ENCODE measurements at places on chromosomes 2 and 18.

DNA sequence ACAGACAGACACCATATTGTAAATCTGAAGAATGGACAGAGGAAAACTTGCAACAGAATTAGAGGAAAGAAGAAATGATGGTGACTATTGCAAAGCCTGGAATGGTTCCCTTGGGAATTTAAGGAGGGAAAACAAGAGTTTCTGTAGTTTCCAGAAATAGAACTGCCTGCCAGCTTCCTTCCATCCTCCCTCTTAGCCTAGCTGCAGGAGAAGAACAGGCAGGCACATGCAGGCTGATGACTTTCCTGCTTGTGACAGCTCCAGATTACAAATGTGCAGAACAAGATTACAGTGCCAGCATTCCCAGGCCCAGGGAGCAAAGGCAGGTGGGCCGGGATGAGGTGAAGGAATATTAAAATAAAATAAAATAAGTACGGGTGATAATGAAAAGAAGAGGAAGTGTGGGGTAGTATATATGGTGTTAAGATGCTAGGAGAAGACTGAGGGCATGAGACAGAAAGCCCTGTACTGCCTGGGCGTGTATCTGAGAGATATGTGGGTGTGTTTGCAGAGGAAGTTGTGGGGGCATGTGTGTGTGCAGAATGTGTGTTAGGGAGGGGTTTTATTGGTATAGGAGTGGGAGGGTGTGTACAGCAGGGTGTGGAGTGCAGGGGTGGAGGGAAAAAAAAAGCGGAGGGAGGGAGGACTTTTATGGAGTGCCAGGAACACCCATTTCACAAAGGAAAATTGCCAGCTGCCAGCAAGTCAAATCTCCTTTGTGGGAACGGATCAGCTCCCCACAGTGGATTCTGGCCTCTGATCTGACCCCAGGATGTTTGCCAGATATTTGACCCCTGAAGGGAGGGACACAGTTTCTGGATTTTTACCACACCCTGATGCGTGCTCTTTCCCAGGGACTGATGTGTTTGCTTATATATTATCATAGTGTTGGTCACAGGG is 43.9 kb upstream of the NEMP2 start:
- peak; percentile 44 for DNase-seq

DNA sequence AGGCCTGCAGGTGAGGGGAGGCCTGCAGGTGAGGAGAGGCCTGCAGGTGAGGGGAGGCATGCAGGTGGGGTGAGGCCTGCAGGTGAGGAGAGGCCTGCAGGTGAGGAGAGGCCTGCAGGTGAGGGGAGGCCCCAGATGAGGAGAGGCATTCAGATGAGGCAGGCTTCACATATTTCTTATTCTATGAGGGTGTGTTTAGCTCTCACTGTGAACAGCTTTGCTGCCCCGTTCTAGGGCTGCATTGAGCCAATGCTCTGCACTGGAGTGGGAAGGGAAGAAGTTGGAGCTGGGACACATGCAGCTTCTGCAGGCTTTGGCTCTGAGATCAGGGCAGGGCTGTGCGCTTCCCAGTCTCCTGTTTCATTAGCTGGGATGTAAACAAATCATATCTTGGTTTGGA is 19.5 kb downstream of the TPO start:
- no peak for DNase-seq

- no peak for DNase-seq
Measured at GRCh38 chr2:55114082-55114481, 63.8 kb upstream of the RTN4 start.

GRCh38 chr2:239725551-239725890 is 299.6 kb downstream of the NDUFA10 start:
- no peak for DNase-seq

GRCh38 chr2:147679955-147680531 is 164.8 kb upstream of the ACVR2A start:
- peak; percentile 27 for DNase-seq

DNA sequence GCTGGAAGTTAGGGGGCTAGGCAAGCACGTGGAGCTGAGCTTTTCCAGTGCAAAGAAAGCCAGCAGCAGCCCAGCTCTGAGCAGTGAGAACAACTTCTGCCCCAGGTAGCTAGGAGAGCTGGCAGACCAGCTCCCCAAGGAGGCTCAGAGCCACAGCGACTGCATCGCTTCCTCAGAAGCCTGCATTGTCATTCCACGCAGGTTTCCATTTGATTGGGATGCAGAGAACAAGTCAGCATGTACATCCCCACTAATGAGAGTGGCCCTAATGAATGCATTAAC is 45.1 kb downstream of the C1QL2 start:
- DNase-seq = no peak

DNA sequence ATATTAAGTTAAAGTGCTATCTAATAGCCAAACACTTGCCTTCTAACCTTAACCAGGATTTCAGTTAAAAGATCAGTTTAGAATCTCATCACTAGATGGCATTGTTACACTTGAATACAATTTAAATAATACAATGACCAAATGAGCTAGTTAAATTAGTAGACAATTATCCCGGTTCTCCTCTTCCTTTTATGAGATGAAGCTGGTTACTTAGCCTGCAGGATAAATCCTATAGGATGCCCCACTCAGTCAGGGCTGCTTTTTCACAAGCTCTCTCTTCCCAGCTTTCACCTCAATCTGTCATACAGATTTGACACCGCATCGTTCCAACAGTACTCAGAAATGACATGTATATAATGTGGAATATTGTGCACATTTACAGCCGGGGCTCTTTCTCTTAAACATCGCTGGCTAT is 678.8 kb downstream of the KCNJ3 start:
- DNase-seq = no peak

- DNase-seq = no peak
Measured at GRCh38 chr2:241009191-241009590, 10.8 kb downstream of the SNED1 start.

DNA sequence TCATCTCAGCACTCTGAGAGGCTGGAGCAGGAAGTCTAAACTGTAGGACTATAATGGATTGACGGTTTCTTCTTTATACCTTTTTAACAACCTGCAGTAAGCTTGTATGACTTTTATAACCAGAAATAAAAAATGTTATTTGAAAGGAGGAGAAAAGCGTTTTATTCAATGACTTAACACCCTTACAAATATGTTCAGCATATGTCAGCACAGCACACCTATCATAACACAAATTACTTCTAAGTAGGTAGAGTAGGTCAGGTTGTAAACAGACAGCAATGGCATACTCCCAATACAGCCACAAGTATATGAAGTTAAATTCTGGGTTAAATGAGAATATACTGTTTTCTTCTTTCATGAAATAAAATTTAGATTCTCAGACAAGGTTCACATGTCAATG is 16.1 kb downstream of the RAB1A start:
- DNase-seq = no peak

DNA sequence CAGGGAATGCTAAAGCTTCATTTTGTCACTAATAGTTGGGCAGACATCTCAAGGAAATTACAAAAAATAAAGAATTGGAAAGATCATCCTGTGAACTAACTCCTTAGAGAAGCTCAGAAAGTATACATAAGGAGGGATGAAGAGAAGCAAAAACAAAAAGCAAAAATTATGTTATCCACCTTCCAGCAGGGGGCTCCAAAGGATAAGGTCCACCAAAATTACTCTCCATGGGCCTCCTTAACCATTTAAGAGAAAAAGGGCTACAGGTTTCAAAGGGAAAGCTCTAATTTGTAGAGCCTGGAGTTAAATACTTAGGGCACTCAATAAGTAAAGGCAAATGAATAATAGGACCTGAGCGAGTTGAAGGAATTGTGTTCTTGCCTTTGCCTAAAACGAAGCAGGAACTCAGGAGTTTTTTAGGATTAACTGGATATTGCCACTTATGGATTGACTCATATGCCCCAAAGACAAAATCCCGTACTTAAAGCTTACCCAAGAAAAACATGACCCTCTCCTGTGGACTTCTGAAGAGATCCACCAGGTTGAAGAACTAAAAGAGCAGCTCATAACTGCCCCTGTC is 1167.9 kb downstream of the DSC3 start:
- DNase-seq = peak; percentile 29

DNA sequence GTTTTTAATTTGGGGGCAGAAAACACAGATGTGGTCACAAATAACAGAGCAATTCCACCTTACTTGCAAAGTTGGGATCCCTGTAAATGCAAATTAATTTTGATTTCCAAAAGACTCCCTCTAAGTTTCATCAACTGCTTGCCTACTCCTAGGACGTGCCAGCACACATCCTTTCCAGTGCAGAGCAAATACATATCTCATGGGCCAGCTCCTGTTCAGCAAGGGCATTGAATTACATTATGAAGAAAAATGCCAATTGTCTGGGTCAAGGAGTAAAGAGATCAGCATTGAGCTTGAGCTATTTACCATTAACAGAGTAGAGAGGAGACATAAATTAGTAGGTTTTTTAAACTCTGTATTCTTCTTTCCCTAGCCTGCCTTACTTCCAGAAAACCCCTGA is 18.8 kb downstream of the PID1 start:
- no peak for DNase-seq

DNA sequence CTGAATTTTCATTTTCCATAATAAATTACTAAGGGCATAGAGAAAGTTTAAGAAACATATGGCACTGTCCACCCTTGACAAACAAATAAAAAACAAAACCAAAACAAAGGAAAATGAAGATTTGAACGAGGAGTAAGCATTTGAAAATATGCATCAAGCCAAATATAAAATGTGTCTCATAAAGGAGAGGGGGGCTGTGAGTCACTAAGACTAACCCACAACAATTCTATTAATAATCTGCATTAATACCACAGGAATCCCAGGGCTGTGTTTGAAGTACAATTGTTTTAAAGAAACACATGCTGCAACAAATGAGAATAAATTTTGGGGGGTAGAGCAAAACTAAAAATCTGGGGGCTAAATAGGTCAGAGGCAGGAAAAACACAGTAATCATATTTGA is 53.8 kb upstream of the STK17B start:
- DNase-seq = no peak

DNA sequence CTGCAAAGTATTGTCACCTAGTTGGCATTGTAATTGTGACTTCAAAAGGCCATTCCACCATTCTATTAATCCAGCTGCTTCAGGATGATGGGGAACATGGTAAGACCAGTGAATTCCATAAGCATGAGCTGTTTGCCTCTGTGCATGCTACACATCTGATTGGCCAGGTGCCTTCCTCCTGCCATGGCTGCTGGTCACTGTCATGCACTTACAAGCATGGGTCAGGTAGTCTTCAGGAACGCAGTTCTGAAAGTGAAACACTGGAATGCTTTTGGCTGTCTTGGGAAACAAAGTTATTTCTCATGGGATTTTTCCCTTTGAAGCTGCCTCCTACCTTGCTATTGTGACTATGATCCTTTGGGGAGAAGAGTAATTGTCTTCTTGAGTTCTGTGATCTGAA is 267.6 kb downstream of the GBX2 start:
- no peak for DNase-seq

DNA sequence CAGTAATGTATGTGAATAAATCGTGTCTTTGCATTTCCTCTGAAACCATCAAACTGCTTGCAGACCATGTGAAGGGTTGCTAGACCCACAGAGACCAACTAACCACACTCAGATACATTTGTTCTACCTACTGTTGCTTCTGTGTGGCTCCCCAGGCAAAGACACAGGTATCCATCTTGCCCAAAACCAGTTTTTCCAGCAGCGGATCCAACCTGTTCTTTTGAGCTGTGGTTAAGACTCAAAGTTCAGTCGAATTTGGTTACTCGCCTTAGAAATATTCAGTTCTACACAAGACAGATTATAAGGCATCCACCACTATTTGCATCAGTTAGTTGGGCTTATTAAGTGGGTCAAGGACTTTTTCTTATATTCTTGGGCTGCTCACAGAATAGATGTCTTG is 276.2 kb upstream of the EPHA4 start:
- DNase-seq = no peak

GRCh38 chr2:226114436-226114835 is 685.2 kb downstream of the IRS1 start:
- no peak for DNase-seq

GRCh38 chr2:111199840-111200239 is 79.1 kb downstream of the BCL2L11 start:
- no peak for DNase-seq

- DNase-seq = no peak
Measured at GRCh38 chr2:209688385-209688784, 83.2 kb upstream of the UNC80 start.

- no peak for DNase-seq
Measured at GRCh38 chr2:138718405-138718804, 61.8 kb downstream of the NXPH2 start.

GRCh38 chr2:121862286-121862685 is 106.8 kb downstream of the TSN start:
- DNase-seq = no peak

- DNase-seq = no peak
Measured at GRCh38 chr18:22961156-22961555, 28.0 kb downstream of the RBBP8 start.

GRCh38 chr18:22174341-22175145 is 5.2 kb downstream of the GATA6 start:
- DNase-seq = no peak

DNA sequence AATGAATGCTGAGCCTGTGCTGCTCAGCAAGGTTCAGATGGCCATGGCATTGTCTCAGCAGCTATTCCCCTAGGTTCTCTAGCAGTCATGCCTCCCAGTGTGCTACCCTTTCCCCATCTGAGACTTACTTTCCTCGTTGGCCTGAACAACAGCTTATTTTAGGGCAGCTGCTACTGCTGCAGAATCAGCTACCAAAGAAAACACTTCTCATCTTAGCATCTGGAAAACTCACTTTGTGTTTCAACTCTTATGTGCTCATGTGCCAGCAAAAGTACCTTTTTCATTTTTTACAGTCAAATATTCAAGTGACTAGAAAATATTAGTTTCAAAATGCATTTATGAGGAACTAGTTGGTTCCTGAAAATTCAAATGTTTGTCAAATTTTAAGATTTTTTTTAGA is 60.4 kb upstream of the ZNF397 start:
- DNase-seq = no peak

GRCh38 chr2:238995634-238996033 is 147.7 kb downstream of the TWIST2 start:
- DNase-seq = no peak

- DNase-seq = no peak
Measured at GRCh38 chr2:120391911-120392665, 46.2 kb downstream of the INHBB start.

DNA sequence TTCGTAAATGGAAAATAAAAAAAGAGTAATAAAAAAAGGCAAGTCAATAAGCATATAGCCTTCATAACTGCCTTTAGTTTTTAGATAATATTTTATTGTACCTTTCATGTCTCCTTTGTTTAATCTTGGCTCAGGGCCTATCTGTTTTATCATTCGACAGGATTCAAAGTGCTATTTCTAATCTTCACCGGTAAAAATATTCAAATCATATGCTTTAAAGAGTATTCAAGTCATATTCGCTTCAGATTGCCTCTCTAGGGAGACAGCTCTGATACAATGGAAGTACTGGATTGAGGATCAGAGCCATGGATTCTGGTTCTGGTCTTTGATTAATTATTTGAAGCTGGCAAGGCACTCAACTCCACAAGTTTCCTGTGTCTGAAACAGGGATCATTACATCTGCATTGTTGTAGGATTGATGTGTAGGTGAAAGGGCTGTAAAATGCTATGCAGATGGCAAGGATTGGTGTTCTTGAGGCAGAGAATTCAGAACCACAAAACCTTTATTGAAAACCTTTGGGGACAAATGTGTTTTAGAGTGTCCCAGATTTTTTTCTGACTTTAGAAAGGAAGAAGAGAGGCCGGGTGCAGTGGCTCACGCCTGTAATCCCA is 84.3 kb upstream of the RAPH1 start:
- DNase-seq = no peak

- DNase-seq = no peak
Measured at GRCh38 chr2:238963161-238963970, 115.5 kb downstream of the TWIST2 start.

GRCh38 chr2:230902180-230902899 is 22.7 kb downstream of the GPR55 start:
- DNase-seq = no peak
